ENCODE measurements at places on chromosomes 1 and 21.
A peak's percentile ranks its signal among the peaks of the same experiment; 100 is the strongest.

DNA sequence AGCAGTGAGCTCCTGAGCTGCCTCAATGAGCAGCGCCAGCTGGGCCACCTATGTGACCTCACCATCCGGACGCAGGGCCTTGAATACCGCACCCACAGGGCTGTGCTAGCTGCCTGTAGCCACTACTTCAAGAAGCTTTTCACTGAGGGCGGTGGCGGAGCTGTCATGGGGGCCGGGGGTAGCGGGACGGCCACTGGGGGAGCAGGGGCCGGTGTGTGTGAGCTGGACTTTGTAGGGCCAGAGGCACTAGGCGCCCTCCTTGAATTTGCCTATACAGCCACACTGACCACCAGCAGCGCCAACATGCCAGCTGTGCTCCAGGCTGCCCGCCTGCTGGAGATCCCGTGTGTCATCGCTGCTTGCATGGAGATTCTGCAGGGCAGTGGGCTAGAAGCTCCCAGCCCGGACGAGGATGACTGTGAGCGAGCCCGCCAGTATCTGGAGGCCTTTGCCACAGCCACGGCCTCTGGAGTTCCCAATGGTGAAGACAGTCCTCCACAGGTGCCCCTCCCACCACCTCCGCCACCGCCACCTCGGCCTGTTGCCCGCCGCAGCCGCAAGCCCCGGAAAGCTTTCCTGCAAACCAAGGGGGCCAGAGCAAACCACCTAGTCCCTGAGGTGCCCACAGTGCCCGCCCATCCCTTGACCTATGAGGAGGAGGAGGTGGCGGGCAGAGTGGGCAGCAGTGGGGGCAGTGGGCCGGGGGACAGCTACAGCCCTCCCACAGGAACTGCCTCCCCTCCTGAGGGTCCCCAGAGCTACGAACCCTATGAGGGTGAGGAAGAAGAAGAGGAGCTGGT, 12.3 kb downstream of the ZBTB7B start:
- no peak for DNase-seq

DNA sequence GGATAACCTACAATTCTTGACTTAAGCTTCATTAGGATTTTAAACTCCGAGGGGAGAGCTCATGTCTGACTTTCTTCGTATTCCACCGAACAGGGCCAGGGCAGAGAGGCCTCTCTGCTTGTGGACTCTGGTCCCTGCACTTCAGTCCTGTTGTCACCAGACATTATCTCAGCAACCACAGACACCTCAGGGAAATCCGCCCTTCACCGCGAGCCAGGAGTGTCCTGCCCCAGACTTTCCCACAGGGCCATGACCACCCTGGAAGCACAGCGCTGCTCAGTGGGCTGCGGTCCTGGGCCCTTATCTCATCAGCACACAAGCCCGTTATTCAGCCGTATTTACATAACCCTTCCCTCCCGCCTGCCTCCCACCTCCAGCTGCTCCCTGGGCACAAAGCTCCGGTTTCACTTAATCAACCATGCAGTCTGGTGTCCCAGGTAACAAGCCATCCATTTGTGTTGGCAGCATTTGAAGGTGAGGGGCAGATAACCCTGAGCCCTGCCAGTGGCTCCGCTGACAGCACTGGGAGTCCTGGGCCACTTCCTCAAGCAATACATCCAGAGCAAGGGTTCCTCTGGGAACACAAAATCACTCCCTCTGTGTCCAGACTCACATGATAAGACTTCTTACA, 122.8 kb upstream of the RAB4A start:
- peak; percentile 93 for DNase-seq

GRCh38 chr1:108722292-108722691, 9.6 kb downstream of the FNDC7 start:
- DNase-seq: no peak

- DNase-seq: no peak
Measured at GRCh38 chr1:172936088-172936645, 114.6 kb downstream of the TNFSF18 start.

DNA sequence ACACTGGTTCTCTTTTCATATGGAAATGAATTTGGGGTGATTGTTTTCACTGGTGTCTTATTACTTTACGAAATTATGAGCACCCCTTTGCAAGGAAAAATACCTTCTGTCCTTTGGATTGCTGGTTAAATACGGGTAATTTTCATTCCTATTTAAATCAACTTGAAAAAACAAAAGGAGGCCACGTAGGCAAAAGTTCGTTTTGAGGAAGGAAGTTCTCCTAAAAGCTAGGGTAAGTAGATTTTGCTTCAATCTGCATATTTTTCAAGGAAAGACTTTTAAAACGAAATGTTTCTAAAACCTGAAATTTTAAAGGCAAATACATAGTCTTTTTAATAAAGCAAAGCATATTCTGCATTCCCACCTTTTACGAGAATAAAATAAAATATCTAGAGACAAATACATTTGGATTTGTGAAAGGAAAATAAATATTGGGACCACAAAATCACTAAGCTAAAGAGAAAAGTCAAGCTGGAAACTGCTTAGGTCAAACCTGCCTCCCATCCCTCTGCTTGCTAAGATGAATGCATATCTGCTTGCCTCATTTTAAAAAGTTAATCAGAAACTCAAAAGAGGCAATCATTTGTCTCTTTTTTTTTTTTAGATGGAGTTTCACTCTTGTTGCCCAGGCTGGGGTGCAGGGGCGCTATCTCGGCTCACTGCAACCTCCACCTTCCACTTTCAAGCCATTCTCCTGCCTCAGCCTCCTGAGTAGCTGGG, 70.9 kb upstream of the ETS2 start:
- DNase-seq: peak; percentile 49

DNA sequence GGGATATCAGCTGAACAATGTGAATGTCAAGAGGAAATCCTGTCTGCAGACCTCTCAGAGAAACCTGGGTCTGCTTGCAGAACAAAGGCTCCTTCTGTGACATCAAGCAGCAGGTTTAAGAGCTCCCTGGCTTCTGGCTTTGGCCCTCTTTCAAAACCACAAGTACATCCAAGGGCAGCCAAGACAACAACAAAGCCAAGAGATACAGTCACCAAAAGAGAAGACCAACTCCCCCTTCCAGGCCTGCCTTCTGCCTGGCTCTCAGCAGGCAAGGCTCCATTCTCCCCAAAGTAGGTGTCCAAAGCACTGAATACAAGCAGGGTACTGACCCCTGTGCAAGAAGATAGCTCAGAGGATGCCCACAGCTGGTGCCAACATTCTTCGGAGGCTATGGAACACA, 11.5 kb downstream of the BCAR3 start:
- peak; percentile 86 for DNase-seq

DNA sequence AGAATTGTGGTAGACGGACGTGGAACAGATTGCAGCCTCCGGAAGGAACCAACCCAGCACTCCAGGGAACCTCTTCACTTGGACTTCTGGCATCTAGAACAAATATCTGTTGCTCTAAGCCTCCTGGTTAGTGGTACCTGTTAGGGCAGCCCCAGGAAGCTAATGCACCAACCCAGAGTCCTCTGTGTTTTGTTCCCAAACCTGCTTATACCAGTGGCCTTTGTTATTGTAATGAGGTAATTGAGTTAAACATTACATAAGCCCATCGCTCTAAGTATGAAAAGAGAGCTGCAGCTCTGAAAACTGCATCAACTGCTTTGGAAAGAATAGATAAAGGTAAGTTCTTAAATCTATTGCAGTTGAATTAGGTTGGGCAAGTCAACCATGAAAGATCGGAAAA, 516.7 kb downstream of the NPHP4 start:
- no peak for DNase-seq

DNA sequence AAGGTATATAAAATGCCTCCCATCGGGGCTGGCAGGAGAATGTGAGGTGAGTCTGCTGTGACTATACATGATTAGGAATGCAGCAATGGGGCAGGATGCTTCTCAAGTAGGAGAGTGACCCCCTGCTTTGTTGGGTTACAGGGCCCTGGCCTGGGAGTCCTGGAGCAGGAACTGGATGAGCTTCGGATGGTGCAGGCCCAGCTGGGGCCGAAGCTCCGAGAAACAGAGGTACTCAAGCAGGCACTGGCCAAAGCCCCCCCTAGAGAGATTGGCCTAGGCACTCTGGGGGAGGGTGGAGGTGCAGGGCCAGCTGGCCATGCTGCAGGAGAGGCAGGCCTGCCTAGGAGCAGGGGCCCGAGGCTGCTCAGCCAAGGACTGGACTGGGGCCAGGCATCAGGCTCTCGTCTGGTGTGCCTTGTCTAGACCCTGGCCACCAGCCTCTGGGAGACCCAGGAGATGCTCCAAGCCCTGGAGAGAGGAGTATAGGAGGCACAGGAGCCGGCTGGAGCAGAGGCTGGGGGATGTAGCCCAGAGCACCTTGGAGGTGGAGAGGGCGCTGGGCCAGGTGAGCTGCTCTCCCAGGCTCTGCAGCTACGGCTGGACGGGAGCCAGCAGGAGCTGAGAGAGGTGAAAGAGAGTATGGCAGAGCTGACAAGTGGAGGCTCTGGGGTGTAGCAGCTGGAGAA, 32.8 kb upstream of the PKP1 start:
- DNase-seq: no peak

GRCh38 chr1:84406346-84406861, 8.1 kb downstream of the DNASE2B start:
- DNase-seq: no peak

DNA sequence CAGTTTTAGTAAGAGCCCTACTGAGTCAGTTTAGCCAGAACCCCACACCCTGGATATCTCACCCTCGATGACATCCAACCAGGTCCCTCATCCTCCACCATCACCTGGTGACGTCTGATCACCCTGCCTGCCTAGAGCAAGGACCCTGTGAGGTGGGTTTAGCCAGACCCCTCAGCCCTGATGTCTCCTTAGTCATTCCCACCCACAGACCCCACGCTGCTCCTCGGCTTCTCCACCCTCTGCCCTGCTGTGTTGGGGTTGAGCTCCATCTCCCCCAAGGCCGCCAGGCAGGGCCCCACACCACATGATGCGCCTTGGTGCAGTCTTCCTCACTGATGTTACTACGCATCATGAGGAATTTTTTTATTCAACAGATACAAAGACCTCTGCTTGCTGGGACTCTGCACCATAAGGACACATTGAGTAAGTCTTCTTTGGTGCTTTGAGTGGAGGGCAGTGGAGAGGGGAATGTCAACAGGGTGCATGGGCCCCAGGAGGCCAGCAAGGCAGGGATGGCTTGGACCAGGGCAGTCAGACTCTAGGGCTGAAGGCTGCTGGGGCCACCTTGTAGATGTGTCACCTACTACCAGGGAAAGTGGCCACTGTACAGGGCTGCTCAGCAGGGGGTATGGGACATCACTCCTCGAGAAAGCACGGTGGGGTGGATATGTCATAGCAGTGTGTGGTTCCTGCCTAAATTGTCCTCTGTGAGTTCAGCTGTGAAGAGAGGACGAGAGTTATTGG, 1.7 kb upstream of the IBA57 start:
- no peak for DNase-seq

- no peak for DNase-seq
Measured at GRCh38 chr1:215603319-215603718, 36.2 kb downstream of the KCTD3 start.

DNA sequence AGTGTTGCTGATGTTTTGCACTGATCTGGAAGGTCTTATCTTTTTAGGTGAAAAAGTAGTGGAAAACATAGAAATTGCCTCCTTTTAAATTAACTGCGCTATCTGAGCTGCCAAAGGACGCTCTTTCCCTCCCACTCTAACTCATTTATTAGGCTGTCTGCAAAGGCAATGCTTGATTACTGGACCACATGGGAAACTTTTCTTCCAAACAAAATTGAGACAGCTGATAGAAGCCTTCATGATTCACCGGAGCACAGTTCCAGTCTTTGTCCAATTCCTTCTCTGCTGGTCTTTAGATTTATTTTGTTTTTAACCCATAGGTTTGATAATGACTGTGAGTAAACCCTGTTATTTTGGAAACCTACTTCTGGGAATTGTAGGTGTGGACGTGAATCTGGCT, 93.0 kb upstream of the RAVER2 start:
- no peak for DNase-seq

DNA sequence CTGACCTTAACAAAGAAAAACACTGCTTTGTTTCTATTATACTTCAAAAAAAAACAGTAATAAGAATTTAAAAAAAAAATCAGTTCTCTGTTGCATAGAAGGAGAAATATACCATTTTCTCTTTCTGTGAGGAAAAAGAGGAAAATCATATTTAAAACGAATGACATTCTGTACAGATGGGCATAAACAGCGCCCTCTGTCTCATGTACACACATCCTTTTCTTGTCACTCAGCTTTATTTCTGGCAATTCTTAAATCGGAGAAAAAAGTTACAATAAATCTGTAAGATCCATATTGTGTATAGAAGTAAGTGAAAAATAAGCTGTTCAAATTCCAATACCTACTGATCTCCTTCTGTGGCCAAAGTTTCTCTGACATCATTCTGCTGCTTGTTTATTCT, 245.4 kb downstream of the SMYD3 start:
- peak; percentile 27 for DNase-seq

- no peak for DNase-seq
Measured at GRCh38 chr21:25964015-25964414, 206.6 kb downstream of the APP start.

GRCh38 chr1:175540896-175541645, 202.3 kb downstream of the TNR start:
- DNase-seq: no peak

DNA sequence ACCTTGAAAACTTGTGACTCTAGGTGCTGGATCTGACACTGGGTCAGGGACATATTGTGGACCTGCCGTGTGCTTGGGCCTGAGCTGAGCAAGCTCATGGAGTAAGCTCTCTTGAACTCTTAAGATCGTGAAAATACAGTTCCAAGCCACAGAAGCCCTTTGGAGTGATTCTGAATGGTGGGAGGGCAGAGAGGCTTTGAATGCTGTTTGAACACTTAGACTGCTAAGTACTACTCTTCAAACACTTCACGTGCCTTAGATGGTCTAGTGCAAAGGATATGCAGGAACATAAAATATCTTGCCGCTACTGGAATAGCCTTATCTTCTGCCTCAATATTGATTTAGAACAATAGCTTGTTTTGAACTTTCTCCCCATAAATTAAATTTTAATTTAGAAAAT, 21.6 kb downstream of the ROR1 start:
- no peak for DNase-seq

GRCh38 chr1:77279929-77280328, 1.9 kb upstream of the AK5 start:
- peak; percentile 71 for DNase-seq

DNA sequence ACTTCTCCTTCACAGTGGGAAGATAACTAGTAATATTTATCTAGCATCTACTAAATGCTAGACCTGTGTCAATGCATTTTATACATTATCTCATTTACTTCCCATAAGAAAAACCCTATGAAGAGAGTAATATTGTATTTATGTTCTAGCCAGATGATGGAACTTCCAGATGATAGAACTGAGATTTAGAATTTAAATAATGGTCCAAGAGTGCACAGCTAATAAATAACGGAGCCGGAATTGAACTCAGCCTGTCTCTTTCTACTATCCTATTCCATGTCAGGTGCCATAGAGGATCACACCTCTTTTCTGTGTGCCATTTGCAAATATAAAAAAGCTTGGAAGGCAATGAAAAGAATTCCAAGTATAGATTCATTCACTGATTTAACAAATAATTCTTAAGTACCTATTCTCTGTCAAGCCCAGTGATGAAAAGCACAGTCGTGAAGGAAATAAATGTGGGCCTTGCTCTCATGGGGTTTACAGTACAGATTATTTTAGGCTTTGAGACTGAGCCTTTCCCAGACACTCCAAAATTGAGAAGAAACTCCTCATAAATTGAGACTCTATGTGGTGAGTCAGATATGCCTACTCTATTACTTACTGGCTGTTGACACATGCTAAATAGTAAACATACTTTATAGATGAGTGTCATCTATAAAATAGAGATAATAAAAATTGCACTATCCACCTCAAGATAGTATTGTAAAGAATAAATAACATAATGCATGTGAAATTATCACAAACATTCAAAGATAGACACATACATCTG, 378.0 kb upstream of the PRMT6 start:
- no peak for DNase-seq

Measured in hematopoietic multipotent progenitor cell treated with erythropoietin and hydrocortisone succinate and interleukin-3 and kit ligand, for 4 days (in vitro differentiated cells).